SW 1271 (cell line): ENCODE measurements at places on chromosomes 1 and 21.

DNA sequence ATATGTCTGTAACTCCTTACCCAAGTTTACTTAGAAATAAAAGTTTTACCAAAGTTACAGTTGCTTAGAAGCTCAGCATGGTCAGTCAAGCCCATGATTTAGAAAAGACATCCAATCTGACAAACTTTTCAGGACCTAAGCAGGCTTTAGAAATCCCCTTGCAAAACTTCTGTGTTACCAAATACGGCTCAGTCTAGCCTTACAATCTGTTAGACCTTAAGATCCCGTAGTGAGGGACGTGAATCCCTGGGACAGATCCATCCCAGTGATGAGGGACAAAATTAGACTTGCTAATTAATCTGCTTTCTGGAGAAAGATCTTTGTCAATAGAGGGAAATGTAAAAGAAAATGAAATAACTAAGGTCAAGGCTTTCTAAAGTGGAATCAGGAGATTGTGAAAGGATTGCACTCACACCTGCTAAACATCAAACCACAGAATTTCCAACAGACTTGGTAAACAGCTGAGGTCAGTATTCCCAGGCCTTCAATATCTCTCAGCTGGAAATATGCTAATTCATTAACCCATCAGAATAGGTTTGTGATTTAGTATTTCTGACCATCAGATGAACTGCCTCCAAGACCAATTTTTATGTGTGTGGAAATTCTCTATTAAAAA is 375.3 kb downstream of the DUSP10 start:
- DNase-seq, result no peak

GRCh38 chr1:87330057-87330884 is 1.6 kb downstream of the LMO4 start:
- DNase-seq, result no peak

DNA sequence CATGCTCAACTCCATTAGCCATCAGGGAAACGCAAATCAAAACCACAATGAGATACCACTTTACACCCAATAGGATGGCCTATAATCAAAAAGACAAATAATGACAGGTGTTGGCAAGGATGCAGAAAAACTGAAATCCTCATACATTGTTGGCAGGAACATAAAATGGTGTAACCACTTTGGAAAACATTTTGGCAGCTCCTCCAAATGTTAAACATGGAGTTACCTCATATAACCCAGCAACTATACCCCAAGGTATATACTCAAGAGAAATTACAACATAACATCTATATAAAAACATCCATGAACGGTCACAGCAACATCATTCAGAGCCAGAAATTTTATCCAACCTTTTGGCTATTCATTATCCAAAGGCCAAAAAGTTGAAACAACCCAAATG is 11.6 kb downstream of the EIF4G3 start:
- no peak for DNase-seq

DNA sequence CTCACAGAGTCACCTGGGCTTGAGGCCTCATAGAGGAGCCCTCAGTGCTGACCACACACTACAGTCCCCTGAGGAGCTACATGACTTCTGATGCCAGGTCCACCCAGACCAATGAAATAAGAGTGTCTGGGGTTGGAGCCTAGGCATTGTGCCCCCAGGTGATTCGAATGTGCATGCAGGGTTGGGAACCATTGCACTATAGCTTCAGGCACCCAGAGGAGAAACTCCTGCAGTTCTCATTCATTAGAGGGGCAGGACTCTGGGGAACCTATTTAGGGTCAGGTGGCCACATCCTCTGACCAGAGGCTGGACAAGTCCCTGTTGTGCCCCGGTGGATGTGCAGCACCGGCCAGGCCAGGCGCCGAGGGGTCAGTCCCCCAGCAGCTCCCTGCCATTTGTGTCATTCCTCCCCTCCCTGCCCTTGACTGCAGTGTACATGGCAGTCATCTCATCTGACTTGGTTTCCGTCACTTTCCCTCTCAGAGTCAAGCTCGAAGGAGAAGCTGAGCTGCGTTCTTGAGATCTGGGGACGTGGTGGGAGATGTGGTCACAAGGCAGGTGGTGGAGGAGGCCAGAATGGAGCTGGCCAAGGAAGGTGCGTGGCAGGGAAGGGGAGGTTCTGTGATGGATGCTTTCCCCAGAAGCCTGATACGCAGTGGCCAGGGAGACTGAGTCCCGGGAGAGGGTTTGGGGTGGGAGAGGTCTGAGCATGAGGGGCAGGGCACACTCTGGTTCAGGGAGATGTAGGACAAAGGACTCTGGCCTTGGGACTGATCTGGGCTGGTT is 6.4 kb downstream of the CLDN19 start:
- no peak for DNase-seq

- no peak for DNase-seq
These were observed 81.1 kb upstream of the ZNF648 start for GRCh38 chr1:182142621-182143020.

DNA sequence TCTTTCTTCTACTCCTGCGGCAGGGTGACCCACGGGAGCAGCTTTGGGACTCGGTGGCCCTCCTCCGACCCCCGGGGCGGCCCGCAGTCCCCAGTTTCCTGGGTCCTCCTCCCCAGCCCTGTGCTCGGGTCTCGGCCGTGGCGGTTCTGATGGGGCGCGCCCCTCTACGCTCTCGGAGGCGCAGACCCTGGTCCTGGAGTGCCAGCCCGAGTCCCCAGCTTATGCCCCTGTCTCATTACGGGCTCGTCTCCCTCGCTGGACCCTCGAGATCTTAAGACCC is 430 bp downstream of the BTG2 start:
- no peak for DNase-seq
